ENCODE measurements at places on chromosomes 7 and 10.

DNA sequence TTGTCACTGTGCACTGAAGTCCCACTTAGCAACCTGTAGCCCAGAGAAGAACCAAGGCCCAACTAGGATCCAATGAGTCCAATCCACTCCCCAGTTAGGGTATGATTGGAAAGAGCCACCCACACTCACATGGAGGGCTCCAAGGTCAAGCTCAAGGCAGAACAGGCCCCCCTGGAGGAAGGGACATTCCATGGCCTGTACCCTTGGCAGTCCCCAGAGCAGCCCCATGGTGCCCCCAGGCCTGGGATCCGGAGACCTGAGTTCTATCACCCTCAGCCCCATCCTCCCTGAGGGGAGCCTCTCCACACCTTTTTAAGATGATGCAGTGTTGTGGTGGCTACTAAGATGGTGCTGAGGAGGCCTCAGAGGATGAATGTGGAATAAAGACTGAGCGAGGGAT, 231.4 kb downstream of the GRID1 start:
- DNase-seq = no peak

GRCh38 chr7:68256295-68256694, 1259.7 kb downstream of the TYW1 start:
- no peak for DNase-seq

- DNase-seq = peak; percentile 57
Measured at GRCh38 chr7:102985176-102985783, 72.5 kb downstream of the LRRC17 start.

- DNase-seq = peak; percentile 34
Measured at GRCh38 chr10:95360122-95360714, 69.4 kb upstream of the PDLIM1 start.

- DNase-seq = no peak
Measured at GRCh38 chr10:33214174-33214573, 120.3 kb downstream of the NRP1 start.

Data from IMR-90 (cell line).